ENCODE measurements at places on chromosomes 4 and X.

DNA sequence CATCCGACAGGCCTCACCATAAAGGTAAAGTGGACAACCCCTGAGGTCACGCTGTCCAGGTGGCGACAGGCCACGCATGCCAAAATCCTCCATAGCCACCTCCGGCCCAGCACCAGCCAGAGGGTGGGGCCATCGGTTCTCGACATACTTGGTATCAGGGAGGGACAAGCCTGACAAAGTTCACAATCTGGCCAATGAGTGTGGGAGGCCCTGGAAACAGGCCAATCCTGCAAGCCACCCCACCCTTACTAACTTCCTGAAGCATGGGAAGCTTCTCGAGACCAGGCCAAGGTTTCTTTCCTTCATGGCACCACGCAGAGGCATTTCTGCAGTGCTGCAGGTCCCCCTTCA is 73.8 kb downstream of the MTMR1 start:
- no peak for DNase-seq

GRCh38 chr4:99855678-99856077 is 38.5 kb downstream of the LAMTOR3 start:
- DNase-seq, result no peak

GRCh38 chr4:104677116-104677515 is 182.4 kb upstream of the CXXC4 start:
- DNase-seq, result no peak

- no peak for DNase-seq
These were observed 40.7 kb downstream of the CDS1 start for GRCh38 chr4:84623661-84624060.

DNA sequence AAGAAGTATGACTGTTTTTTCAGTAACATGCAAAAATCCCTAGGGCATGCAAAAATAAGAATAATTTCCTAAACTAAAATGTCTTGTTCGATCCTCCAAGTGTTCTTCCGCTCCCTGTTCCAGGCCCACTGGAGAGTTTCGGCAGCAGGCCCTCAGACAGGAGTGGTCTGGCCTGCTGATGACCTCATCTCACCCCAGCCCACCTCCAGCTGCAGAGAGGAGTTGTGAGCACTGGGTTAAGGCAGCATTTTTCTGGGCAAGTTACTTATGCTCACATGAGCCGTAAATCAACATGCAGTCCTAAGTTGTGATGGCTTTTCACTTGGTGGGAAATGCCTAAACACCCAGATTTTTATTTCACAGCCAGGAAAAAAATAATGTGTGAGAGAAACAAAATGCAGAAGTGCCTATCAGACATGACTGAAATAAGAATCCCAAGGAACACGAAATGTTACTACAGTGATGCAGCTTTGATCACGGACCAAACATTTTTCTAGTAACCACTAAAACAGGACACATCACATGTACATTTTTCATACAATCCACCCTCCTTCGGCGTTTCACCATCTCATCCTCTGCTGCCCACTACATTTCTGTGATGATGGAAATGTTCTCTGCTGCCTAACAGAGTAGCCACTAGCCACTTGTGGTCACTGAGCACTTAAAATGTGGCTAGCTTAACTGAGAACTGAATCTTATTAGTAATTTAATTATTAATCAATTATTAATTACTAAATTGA is 153.3 kb upstream of the TBL1X start:
- DNase-seq, result no peak

- DNase-seq, result no peak
These were observed 28.3 kb upstream of the MSANTD1 start for GRCh38 chr4:3220476-3221183.

DNA sequence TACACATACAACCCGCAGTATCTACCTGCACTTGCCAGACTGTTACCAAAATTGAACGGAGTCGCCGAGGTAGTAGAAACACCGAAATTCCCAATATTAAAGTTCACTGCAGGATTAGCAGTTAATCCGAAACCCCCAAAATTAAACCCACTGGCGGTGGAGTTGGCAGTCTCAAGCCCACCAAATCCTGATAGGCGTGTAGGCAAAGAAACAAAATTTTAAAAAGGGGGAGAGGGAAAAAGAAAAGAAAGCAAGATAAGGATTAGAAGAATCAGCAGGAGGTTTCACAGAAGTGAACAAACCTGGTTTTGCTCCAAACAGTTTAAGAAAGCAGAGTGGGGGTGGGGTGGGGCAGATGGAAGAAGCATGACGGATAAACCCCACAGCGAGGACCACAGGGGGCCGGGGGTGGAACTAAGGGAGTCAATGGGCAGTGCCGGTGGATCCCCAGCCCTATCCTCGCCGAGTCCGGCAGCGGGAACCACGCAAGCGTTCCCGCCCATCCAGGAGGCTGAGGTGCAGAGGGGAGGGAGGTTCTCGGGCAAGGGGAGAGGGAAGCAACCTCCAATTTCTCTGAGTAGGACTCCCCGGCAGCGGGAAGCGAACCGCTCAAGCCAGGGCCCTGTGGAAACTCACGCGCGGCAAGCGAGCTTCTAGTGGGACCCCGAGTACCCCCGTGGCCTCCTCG is 599 bp downstream of the NUP54 start:
- no peak for DNase-seq

- DNase-seq, result no peak
These were observed 29.0 kb downstream of the SGMS2 start for GRCh38 chr4:107853444-107854355.

DNA sequence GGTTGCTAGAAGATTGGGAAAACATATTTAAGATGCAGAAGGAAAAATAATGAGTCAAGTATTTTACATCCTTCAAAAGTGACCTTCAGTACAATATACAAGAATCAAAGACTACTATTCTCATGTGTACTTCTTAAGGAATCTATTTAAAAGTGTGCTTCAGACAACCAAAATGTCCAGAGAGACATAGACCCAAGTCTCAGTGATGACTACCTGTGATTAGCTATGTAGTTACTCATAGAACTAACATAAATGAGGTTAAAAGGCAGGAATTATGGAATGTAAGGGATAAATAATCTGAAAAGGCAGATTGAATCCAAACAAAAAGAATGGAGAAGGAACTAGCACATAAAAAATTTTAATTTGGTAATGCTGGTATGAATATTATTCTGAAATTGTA is 634.7 kb upstream of the FAM241A start:
- DNase-seq, result no peak

GRCh38 chr4:184896868-184897715 is 71.3 kb upstream of the ACSL1 start:
- no peak for DNase-seq

- DNase-seq, result no peak
These were observed 573 bp downstream of the HTR2C start for GRCh38 chrX:114584375-114584943.

- DNase-seq, result no peak
These were observed 31.4 kb upstream of the PDLIM5 start for GRCh38 chr4:94420356-94420755.

DNA sequence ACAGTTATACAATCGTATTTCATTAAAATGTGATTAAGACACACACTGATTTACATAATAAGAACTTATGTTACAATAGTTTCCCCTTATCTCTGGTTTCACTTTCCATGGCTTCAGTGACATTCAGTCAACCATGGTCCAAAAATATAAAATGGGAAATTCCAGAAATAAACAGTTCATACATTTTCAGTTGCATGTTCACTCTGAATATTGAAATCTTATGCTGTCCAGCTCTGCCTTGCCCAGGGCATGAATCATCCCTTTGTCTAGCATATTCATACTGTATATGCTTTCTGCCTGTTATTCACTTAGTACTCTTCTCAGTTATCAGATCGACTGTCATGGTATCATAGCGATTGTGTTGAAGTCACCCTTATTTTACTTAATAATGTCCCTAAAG is 173.8 kb upstream of the DCAF12L2 start:
- DNase-seq, result no peak
